ENCODE measurements at places on chromosomes 2 and 18.

GRCh38 chr2:94759211-94759610, 112.0 kb upstream of the TEKT4 start:
- DNase-seq, result no peak

DNA sequence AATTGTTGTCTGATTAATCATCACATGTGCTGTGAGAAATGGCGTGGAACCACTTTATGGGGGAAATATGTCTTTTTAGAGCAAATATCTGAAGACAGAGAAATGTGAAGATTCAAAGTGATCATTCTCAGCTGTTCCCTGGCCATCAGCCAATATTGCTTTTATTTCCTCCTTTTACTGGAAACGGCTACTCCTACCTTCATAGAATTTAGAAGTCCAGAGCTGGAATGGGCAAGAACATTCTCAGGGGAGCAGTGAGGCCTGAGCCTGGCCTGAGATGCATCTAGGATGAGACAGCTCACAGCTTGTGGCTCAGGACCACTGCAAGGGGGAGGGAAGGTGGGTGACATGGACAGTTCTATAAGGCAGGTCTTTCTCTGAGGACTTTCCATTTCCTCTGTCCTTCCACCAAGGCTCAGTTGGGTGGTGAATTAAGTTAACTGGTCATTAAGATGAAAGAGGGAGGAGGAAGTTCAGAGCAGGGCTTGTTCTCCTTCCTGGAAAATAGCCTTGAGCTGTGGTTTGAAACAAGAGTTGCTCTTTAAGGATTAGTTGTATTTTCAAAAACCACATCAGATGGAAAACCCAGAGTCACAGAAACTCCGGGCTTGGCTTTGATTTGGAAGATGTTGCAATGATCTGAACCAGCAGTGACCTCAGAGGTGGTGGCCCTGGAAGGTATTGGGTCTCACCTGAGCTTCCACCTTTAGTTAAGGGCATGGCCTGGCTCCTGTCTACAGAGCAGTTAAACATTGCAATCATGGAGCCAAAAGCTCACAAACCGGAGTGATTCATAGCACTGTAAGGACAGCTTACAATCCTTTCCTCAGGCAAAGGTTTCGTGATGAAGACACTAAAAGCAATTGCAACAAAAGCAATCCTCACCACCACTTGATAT, 144.3 kb downstream of the VAPA start:
- DNase-seq, result no peak

DNA sequence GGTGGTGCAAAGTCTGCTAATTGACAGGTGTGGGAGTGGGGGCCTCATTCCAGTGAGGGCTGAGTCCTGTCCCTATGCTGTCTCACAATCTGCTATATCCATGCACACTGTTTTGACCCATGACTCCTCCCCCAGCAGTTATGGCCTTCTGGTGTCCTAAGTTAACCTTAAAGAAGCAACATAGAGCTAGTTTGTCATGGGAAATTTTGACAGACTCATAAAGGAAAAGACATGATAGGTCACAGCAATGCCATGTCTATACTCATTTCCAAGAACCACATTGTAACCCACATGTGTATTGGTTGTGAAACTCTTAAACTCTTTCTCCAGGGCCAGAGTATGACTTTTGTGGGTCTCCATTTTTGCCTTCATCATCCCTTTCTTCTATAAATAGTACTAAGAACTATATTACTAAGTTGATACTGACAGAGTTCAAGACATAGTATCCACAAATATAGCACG, 78.2 kb upstream of the SLC1A4 start:
- no peak for DNase-seq

DNA sequence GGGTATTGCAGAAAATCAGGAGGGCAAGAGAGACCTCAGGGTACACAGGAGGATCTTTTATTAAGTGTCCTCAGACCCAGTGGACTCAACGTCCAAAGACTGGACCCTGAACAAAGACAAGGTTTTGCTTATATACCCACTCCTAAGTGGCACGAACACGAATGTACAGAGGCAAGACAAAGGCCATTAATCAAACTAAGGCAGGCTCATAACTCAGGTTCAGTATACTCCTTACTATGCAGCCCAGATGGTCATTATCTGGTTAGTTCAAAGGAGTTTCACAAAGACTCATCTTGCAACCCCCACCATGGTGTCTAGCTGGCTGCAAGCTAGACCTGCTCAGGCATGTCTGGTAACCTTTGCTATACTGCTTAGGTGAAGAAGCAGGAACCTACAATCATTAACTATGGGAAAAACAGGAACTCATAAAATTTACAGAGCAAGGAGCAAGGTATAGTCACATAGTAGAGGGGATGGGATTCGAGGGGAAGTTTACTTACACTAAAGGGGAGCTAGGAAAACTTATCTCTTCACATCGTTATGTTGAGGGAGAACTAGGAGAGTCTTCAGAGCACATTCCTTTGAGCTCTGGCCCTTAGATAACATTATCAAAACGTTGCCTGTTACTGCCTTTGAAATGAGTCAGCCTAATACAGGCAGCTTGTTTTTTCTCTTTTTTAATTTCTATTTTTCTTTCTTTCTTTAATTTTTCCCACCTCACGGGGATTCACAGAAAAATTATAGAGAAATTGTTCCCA, 33.9 kb downstream of the SLC4A3 start:
- no peak for DNase-seq

- DNase-seq, result no peak
Observed at GRCh38 chr2:11781602-11782001, 35.2 kb downstream of the LPIN1 start.

- DNase-seq, result no peak
Observed at GRCh38 chr2:177175917-177176668, 36.5 kb upstream of the HNRNPA3 start.

- DNase-seq, result no peak
Observed at GRCh38 chr18:44170208-44170880, 510.3 kb upstream of the SETBP1 start.

- DNase-seq, result no peak
Observed at GRCh38 chr2:95054016-95054415, 28.5 kb downstream of the MAL start.

GRCh38 chr2:240412211-240412861, 23.1 kb upstream of the GPC1 start:
- DNase-seq, result peak; percentile 61

DNA sequence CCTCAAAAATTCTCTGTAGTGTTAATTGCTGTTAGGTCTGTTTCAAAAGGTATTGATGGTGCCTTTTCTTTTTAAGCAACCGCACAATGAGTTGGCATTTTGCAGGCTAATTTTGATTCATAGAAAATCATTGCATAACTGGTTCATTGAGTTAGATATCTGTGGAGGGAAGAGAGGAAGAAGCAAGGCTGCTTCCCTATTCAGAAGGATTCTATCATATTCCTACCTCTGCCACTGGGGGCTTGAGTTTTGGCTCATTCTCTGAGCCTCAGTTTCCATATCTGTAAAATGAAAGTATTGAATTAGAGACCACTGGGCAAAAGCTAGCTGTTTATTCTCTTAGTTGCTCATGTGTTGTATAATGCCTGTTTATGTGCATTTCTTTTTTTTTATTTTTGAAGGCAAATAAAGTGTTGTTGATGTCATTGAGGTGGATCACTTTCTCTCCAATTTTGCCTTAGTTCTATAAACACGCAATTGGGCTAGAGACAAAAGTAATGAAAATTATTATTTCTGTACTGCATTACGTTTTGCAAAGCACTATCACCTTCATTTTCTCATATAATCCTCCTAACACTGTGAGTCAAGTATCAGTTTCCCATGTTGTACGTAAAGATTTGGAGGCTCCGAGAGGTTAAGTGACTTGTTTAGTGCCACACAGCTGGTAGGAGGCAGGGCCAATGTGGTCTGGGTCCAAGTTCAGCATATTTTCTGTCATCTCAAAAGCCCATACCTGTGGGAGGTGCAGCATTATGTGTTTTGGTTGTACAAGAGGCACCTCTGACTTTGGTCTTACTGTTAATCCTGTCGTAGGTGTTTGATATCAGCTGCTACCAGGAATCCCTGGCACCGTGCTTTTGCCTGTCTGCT, 5.9 kb downstream of the TRIB2 start:
- no peak for DNase-seq

DNA sequence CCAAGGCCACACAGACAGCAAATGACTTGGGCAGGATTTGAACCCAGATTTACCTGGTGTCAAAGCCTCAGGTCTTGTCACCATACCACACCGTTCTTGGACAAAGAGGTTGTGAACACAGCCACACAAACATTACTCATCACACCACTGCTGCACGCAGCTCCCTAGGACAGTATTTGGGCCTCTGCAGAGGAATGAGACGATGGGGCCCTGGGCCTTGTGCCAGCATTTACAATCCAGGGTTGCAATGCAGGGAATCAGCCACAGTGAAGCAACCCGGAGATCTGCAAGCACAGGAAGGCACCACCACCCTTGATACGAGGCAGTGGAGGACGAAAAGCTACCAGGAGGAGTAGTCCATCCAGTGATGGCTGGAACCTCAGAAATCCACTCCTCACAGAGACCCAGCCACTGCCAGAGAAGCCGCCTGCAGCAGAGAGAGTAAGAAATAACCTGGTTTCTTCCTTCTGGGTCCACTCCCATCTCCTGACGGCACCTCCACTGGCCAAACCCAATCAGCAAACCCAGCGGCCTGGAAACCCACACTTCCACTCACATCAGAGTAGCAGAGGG, 3.7 kb upstream of the MTCL1 start:
- no peak for DNase-seq

- DNase-seq, result no peak
Observed at GRCh38 chr2:44906972-44907371, 34.5 kb upstream of the SIX3 start.

GRCh38 chr2:71759060-71759459, 305.7 kb downstream of the DYSF start:
- DNase-seq, result no peak

GRCh38 chr2:96923810-96924774, 54.2 kb upstream of the SEMA4C start:
- no peak for DNase-seq

DNA sequence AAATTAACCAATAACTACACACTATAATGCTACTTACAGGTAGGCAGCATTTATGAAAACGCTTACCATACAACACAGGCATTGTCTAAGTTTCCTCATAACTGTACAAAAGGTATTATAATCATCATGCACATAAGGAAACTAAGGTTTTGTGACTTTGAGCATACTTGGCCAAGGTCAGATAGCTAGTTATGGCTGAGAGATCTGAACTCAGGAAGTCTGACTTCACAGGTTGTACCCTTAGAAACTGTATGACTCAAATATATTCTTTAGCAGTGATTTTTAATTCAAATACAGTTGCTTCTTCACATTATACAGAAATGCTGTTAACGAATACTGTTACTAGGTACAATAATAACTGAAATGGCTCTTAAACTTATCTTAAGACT, 89.3 kb downstream of the TRIP12 start:
- DNase-seq, result no peak

DNA sequence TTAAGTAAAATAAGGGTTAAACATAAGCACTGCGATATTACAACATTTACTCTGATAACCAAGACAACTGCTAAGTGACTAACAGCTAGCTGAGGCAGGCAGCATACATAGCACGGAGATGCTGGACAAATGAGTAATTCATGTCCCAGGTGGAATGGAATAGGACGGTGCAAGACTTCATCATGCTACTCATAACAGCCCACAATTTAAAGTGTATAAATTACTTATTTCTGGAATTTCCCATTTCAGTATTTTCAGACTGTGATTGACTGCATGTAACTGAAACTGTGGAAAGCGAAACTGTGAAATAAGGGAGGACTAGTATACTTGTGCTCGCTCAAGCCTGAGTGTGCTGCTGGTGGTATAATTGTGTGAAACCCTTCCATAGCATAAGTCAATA, 12.9 kb downstream of the IER3IP1 start:
- no peak for DNase-seq

DNA sequence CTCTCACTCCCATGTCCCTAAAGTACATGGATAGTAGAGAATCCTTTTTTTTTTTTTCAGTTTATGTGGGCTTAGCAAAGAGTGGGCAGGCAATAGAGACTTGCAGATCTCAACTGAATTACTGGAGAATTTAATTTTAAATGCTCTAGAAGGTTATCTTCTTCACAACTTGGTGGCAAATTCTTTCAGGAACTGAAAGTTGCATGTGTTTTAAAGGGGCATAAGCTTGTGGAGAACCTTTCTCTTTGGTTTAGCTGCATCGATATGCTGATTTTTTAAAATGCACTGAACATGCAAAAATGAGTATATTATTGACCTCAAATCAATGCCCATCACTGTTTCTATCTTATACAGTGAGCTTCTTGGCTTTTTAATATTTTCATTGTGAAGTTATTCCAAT, 24.9 kb upstream of the GALNT3 start:
- no peak for DNase-seq

DNA sequence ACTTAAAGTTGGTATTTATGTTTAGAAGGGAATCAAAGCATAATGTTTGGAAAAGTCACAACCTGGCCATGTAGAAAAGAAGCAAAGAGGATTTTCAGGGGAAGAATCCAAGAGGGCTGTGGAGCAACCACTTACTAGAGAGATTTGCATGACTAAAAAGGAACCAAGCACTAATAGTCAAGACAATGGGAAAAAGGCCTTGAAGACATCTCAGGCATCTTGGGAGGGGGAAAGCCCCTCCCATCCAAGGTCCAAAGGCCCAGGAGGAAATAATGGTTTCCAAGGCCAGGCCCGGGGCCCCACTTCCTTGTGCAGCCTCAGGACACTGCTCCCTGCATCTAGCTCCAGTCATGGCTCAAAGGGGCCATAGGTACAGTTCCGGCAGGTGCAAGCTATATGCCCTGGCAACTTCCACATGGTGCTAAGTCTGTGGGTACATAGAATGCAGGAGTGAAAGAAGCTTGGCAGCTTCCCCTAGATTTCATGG, 128.1 kb downstream of the EIPR1 start:
- DNase-seq, result no peak
